ENCODE measurements at places on chromosomes 2 and 18.

DNA sequence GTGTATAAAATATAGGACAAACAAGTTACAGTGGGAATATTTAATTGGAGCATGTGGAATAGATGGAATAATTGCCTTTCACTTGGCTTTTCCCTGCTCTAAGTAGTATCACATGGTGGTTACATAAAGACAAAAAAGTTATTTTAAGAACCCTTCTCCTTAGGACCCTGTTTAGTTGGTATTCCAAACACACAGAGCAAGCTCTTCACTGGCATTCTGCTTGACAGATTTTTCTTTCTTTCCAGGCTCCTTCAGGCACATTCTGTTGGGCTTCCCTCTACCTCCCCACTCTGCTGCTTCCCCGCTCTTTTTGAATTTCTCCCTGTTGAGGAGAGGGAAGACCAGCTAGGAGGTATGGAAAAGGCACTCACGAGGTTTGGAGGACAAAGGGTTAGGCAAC, 29.0 kb upstream of the DARS1 start:
- DNase-seq: no peak

DNA sequence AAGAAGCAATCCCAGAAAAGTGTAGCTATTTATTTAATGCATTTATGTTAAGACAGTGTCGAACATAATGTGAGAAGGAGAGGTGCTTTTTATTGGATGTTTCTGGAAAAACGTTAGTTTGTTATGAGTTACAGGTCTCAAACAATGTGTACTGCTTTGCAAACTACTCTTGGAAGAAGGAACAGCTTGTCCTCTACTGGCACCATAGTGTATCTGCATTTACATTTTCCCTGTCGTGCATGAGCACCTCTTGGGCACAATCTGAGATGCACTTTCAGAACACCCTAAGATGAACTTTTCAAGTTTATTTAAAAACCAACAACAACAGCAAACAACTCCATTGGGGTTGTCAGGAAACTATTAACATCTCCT, 22.8 kb downstream of the CCNYL1 start:
- DNase-seq: no peak

DNA sequence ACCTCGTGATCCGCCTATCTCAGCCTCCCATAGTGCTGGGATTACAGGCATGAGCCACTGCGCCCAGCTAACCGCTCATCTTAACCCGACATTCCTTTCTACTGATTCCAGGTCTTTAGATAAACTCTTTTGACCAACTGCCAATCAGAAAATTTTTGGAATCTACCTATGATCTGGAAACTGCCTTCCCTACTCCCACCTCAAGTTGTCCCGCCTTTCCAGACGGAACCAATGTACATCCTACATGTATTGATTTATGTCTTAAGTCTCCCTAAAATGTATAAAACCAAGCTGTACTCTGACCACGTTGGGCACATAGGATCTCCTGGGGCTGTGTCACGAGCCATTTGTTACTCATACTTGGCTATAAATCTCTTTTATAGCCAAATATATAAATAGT, 3.2 kb upstream of the NEU2 start:
- DNase-seq: no peak

DNA sequence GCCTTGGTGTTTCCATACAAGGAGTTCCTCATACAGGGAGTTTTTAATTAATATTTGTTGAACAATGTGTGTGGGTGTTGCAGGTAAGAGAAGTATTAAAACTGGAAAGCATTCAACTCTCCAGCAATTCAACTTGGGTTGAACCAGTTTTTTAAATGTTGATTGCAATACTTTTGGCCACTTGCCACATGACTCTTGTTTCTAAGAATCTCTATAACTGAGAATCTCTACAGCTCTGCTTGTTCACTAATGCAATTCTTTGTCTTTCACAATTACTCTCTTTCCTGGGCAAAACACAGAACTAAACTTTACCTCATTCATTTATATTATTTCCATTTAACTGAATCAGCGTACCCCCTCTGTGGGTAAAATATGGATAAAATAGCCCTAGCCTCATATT, 429.4 kb downstream of the ARHGAP15 start:
- DNase-seq: no peak

GRCh38 chr2:70009762-70010575, 48.5 kb upstream of the ASPRV1 start:
- no peak for DNase-seq

- DNase-seq: no peak
These were observed 560.5 kb upstream of the HS6ST1 start for GRCh38 chr2:128879161-128879560.

- peak; percentile 52 for DNase-seq
These were observed 174.6 kb upstream of the PID1 start for GRCh38 chr2:229445501-229446211.

DNA sequence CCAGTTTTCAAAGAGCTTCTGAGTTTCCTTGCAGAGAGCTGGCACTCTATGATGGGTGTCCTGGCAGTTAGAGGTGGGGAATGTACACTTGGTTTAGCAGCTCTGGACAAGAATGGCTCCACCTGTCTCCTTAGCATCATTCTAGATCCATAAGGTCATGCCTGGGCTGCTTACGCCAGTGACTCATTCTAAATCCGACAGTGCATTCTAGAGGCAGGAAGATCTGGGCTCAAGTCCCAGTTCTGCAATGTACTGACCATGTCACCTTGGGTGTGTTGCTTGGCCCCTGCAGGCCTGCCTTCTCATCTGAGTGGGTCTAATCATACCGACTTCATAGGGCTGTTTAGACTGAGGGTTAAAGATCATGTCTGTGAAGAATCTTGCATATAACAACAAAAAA, 46.5 kb downstream of the PTGR3 start:
- no peak for DNase-seq

- peak; percentile 43 for DNase-seq
These were observed 92.7 kb downstream of the FAM124B start for GRCh38 chr2:224309176-224309575.

Measured in right hindlimb (tissue), 1 donor.